ENCODE measurements at places on chromosomes 5 and 9. TPM values are rescaled to one million over a fixed set of nuclear protein-coding genes. Genes with fewer than 3 reads are reported as not detected.
A peak's percentile ranks its signal among the peaks of the same experiment; 100 is the strongest.

GLDC gene
- total RNA-seq, result 1.7 TPM

RNF180 gene
- 4.7 TPM for total RNA-seq

NDUFB6 gene
- total RNA-seq, result 37.0 TPM

ENTREP1 gene
- 5.7 TPM for total RNA-seq

GRCh38 chr9:113310538-113310937 is 7.4 kb upstream of the RNF183 start:
- no peak for DNase-seq

DNA sequence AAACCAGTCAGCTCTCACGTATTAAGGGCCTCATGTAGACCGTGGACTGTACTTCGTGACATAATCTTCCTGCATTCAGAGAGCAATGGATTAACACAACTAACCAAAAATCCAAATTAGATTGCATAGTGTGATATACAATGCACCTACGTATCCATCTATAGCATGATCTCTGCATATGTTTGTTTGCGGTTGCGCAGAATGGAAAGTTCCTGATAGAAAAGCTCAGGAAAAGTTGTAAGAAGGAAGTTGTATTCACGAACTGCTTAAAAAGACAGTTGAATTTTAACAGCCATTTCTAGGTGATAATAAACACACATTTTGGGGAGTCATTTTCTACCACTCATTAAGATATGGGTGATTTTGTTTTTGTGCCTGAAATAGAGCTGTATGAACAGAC is 869.0 kb downstream of the TLE4 start:
- no peak for DNase-seq

GRCh38 chr9:79383096-79383495 is 188.7 kb upstream of the TLE4 start:
- no peak for DNase-seq

- DNase-seq, result no peak
These were observed 35.9 kb downstream of the RNF44 start for GRCh38 chr5:176501333-176501732.

- no peak for DNase-seq
These were observed 74.9 kb upstream of the HTR4 start for GRCh38 chr5:148729182-148729581.

- DNase-seq, result no peak
These were observed 648.2 kb downstream of the SLCO4C1 start for GRCh38 chr5:101647861-101648260.

DNA sequence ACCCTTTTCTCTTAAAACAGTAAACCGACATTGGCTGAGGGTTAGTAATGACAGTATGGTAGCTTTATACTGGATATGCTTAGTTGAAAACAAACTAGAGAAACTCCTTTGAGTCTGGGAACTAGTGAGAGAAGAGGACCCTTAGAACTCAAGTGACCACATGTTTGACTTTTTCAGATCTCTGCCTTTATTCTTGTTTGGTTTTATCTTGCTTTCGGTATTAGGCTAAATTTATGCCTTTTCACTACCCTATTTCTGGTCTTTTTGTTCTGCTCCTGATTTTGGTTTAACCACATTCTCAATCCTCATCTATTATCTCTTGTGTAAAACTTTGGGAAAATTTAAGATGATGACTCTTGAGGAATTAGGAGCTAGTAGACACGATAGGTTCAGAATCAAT is 11.0 kb downstream of the SNAPC3 start:
- no peak for DNase-seq

DNA sequence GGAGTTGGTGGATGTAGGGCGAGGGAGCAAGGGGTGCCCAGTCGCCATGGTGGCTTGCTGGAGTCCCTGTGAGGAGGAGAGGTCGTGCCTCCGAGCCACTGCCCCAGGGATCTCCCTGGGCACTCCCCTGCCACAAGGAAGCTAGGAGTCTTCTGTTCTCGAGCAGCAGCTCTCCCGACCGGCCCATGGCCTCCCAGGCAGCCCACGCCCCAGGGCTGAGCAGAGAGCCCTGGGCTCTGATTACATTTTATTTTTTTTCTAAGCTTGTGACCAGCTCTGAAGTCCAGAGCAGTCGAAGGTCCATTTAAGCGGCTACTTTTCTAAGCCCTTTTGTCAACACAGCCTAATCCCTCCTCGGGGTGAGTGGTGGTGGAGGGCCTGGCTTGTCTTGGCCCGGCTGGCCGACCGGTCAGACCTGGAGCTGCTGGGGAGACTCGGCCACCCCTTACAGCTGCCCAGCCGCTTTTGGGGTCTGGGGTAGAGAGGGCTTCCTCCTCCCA is 2.1 kb downstream of the RXRA start:
- no peak for DNase-seq

- DNase-seq, result no peak
These were observed 70.3 kb downstream of the PGM5 start for GRCh38 chr9:68426755-68427154.

DNA sequence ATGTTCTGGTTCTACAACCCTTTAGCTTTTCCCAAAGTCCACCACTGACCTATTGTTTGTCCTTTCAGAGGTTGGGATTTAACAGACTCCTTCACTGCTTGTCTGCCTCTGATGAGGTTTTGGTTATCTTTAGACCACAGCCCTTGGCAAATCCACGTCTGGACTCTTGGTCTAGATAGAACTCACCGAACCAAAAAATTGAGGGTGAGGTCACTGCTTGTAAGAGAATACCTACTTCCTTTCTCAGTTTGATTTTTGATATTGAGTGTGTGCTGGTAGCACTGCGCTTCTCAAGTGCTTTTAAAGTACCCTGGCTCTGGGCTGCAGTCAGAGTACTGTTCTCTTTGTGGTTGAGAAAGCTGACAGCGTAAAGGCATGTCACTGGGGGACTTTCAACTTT is 61.7 kb downstream of the JMY start:
- DNase-seq, result no peak

- no peak for DNase-seq
These were observed 20.9 kb downstream of the FOXI1 start for GRCh38 chr5:170126626-170127025.

- no peak for DNase-seq
These were observed 32.6 kb upstream of the EGFL7 start for GRCh38 chr9:136629879-136630661.

GRCh38 chr5:761854-762710 is 22.4 kb downstream of the ZDHHC11B start:
- no peak for DNase-seq

DNA sequence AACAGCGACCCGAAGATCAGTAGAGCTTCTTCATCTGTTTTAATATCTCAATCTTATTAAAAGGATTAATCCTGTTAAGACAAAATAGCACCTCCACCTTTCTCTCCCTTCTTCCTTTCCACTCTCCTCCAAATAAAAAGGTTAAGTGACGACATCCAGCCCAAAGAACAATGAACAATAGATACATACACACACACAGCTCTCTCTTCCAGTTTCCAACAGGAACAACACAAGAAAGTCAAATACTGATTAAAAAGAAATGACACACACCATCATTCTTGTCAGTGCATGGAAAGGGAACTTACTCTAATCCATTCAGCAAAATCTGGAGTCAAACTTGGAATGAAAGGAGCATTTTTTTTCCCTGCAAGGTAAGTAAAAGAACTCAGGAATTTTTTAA is 2.8 kb downstream of the ARL15 start:
- DNase-seq, result no peak

- peak; percentile 82 for DNase-seq
These were observed 79.5 kb upstream of the HTR4 start for GRCh38 chr5:148733601-148734438.

- DNase-seq, result no peak
These were observed 3.2 kb downstream of the NKD2 start for GRCh38 chr5:1011741-1012312.

DNA sequence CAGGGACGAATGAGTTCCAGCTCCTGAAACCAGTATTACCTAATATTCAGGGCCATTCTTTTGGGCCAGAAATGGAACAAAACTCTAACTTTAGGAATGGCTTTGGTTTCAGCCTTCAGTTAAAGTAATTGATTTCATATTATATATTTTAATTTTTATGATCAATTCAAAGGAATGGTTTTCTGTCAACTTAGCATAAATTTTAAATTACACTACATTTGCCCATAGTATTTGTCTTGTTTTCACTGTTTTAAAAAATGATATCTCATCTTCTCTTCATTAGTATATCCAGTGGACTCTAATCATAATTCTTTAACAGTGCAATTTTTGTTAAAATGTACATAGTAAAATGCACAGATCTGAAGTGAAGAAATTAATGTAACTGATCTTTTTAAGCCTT is 1.9 kb upstream of the PCDHB16 start:
- no peak for DNase-seq

DNA sequence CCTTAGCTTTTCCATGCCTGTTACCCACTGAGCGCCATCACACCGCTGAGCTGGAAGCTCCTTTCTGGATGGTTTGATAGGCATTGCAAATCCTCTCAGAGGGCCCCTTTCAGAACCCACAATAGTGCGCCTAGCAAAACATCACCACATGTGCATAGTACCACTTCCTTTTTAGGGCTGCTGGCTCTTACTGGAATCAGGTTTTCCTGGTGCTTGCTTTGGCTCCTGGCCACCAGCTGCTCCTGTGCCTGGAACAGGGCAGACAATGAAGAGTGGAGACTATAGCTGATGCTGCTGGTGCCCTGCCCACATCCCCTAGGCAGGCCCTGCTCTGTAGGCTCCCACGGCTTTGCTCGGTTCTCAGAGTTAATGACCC is 163.6 kb upstream of the SEMA6A start:
- no peak for DNase-seq

DNA sequence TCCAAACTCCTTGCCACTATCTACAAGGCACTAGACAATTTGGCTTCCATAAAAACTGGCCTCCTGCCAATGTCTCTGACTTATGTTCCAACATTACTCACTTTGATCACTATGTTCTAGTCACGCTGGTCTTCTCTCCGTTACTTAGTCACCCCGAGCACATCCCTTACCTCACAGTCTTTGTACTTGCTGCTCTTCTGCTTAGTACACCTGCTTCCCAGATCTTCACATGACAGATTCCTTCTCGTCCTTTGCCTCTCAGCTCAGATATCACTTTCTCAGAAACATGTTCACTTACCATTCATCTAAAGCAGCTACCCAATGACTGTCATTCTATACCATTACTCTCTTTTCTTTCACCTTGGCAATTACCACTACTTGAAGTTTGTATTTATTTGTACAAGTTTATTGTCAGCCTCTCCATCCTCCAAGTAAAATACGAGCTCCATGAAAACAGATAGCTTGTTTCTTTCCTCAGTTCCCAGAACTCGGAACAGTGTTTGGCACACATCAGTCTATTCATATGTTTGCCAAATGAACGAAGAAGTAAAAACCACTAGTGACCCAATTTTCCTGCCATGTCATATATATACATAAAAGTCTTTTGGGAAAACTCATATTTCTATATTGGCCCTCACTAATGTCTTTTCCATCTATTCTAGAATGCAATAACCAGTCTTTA is 5.9 kb upstream of the SLC22A5 start:
- DNase-seq, result peak; percentile 39

DNA sequence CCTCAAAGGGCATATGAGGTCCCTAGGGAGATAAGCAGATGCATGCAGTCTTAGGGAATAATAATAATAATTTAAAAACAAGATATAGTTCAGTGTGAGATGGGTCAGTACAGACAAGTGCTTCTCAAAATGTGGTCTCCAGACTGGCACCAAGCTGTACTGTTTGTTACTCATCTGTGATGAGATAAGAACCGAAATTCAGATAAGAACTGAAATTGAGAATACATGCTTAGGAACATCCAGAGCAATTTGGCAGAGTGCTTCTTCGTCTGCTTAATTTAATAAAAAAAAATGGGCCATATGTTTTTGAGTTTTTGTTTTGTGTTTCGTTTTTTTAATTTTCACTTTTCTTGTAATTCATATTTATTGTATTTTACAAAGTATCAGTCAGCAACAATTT is 86.5 kb upstream of the SGCD start:
- no peak for DNase-seq

GRCh38 chr9:93525476-93525875 is 50.9 kb upstream of the PHF2 start:
- no peak for DNase-seq

DNA sequence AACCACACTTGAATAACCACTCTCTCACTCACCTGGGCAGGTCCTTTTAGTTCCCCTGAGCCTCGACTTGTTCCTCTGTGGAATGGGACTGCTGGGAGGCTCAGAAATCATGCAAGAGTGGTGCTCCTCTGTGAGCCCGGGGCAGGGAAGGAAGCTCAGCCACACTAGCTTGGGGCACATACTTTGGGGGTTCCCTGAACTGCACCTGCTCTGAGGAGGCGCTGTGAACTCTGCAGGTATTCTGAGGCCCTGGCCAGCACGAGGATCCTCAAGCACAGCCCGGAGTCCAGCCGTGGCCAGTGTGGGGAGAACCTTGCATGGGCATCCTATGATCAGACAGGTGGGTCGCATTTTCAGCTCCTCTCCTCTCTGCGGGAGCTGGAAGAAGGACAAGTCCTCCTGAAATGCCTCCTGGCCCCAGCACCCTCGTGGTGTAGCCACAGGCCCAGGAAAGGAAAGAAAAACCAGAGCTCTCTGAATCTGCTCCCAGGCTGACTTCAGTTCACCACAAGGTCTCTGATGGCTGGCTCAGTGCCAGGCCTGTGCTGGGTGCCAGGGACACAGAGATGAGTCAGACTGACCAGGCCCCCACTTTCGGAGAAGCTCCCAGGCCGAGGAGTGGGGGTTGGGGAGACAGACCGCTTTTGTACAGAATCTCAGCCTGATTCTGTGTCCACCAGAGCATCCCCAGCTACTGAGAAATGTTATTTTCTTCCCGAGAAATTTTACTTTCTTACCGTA is 11.9 kb downstream of the GLIPR2 start:
- DNase-seq, result peak; percentile 67

GRCh38 chr9:131728961-131729360 is 10.9 kb downstream of the RAPGEF1 start:
- DNase-seq, result no peak

GRCh38 chr9:121773954-121774714 is 122.7 kb downstream of the DAB2IP start:
- DNase-seq, result no peak

- DNase-seq, result no peak
These were observed 19.6 kb downstream of the CYFIP2 start for GRCh38 chr5:157285310-157286035.

DNA sequence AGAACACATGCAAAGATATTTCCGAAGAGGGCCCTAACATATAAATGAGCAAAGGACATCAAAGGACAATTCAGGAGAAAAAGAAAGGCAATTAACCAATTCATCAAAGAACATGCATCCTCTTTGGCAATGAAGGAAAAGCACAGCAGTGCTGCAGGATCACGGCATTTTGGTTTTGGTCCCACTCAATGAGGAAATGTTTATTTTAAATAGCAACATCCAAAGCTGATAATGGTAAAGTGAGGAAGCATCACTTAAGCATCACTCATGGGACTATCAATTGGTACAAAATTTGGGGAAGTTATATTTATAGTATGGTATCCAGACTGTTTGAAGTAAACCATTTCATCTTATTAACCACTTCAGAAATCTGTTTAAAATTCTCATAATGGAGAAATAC is 5.5 kb upstream of the CXCL14 start:
- no peak for DNase-seq
